Activated CD4-positive, alpha-beta T cell treated with anti-CD3 and anti-CD28 coated beads, Interleukin-2, amount 50 U/mL, for 4 hours (primary cell): ENCODE measurements at places on chromosomes 11 and 22.

- no peak for DNase-seq
These were observed 2.1 kb downstream of the TOLLIP start for GRCh38 chr11:1307163-1307870.

GRCh38 chr11:23206741-23207336 lies 346.6 kb upstream of the CCDC179 start:
- no peak for DNase-seq

- no peak for DNase-seq
These were observed 4.5 kb downstream of the TTC9C start for GRCh38 chr11:62732830-62733229.

- DNase-seq = no peak
These were observed 10.7 kb upstream of the MS4A6E start for GRCh38 chr11:60316317-60316716.

DNA sequence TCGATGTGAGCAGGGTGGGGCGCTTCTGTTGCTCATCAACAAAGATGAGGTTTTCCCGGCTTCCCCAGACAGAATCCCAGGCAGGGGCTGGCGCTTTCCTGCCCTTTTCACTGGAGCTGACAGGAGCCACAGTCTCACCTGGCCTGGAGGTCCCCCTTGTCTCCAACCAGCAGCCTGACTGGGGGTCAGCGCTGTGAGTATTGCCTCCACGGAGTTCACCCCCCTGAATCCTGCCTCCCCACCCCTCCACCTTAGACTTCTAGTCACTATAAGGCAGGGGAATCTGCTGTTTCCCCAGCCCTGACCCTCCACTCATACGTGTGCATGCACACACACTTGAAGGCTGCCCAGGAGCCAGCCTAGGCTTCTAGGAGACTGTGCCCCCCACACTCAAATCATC lies 58.8 kb upstream of the LYVE1 start:
- no peak for DNase-seq

- no peak for DNase-seq
These were observed 6.1 kb downstream of the CTSF start for GRCh38 chr11:66562275-66562674.

DNA sequence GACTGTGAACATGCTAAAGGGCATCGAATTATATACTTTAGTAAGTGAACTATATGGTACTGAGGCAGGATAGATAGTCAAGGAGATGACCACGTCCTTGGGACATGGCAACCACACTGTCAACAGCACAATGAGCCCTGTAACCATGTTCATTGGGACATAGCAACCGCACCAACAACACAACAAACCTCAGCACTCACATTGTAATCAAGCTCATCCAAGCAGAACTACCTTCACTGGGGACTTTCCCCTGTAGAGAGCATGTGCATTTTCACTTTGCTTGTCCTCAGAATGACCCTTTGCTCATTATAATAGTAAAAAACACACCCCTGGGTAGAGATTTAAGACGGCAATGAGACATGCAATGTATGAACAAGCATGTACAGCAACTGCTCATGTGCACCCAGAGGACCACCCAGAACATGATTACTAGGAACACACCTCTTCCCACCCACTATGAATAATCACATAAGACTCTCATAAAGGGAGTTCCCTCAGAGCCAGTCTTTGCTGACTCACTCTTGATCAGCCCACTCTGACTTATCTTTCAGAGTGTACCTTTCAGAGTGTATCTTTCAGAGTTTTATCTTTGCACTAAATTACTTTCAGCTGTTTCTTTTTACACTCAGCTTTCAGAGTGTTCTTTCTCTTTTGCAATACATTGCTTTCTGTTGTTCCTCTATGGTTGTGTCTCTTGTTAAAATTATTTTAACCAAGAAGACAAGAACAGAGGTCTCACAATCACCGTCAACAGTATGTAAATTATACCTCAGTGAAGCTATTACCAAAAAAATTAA lies 4.1 kb upstream of the PLAAT2 start:
- DNase-seq = peak; percentile 46

GRCh38 chr11:64291752-64292459 lies 804 bp downstream of the KCNK4 start:
- DNase-seq = no peak

DNA sequence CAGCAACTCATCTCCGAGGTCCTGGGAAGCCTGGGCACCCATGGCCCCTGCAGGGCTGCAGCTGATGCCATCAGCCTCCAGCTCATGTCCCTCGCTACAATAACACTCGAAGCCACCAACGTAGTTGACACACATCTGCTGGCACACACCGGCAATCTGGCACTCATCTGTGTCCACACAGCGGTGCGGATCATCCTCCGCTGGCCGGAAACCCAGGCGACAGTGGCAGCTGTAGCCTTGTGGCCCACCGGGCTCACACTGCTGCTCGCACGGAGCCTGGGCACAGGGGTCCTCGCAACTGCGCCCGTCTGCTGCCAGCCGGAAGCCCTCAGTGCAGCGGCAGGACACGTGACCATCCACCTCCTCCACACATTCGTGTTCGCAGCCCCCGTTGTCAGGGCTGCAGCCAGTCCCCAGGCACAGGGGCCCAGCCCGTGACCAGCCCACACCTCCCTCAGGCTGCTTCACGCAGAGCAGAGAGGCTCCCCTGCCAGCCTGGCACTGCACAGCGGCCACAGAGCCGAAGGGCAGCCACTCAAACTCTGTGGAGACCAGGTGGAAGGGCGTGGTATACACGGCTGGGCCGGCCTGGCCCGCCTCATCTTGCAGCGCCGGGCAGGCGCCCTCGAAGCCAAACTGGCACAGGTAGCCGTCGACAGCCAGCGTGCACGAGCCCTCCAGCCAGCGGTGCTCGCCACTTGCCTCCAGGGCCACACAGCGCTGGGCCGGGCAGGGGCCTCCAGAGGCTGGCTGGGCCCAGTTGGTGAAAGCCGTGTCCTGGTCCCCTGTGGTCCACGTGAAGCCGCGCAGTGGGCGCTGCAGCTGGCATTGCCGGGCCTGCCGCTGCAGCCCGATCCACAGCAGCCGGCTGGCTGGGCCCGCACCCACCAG lies 678 bp downstream of the CD248 start:
- DNase-seq = no peak

DNA sequence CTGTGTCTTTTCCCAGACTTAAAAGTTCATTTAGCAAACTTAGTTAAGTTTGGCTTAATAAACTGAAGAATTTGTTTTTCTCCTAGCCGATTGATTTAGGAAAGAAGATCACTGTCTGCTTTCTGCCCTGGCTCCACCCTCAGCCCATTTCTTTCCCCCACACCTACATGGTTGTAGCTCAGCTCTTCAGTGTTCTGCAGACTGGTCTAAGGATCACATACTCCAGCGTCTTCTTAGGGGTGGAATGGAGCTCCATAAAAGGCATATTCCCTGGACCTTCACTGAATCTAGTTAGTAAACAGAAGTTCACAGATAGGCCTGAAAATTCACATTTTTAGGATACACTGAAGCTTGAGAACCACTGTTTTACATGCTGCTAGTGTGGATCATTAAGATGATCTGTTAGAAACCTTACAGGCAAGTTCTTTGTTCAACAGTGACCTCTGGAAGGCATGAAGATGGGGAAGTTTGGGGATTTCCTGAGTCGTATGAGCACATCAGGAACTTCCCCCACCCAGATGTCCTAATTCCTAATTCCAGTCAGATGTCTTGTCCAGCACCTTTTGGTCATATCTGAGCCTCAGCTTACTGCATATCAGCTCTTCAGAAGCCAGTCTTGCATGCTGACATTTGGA lies 16.8 kb downstream of the PIWIL4 start:
- no peak for DNase-seq

DNA sequence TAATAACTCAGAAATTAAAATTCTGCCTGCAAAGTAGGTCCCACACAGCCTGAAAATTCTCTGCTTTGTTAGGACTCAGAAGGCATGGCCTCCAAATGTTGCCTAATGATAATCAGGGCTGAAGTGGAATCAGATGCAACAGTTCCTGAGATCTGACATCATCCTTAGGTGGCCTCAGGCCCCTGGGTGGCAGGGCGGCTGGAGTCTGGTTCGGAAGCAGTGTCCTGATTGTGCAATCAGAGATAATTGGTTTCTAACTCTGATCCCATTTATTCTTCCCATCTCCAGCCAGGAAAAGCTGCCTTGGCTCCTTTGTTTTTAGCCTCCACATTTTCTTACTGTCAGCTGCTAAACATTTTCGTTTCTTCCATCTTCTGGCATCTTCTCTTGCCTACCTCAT lies 399.3 kb downstream of the OPCML start:
- no peak for DNase-seq

- DNase-seq = no peak
These were observed 61.9 kb downstream of the TSPAN18 start for GRCh38 chr11:44788536-44789261.

- no peak for DNase-seq
These were observed 82.9 kb upstream of the TBCEL start for GRCh38 chr11:120941000-120941399.

DNA sequence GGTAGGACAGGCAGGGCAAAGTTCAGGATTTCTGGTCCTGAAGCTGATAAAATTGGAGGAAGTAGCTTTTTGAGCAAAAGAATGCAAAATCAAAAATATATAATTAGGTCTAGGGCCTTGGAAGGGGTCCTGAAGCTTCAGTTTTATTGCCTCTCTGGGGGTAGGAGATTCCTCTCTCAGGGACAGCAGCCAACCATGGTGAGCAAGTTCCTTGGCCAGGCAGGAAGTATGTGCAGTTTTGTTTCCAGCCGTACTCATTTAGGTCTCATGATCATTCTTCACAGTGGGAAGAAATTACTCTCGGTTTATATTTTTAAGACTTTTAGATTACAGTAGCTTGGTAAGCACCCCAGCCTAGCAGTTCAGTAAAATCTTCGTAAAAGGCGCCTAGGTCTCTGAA lies 2.9 kb upstream of the RAB38 start:
- no peak for DNase-seq

DNA sequence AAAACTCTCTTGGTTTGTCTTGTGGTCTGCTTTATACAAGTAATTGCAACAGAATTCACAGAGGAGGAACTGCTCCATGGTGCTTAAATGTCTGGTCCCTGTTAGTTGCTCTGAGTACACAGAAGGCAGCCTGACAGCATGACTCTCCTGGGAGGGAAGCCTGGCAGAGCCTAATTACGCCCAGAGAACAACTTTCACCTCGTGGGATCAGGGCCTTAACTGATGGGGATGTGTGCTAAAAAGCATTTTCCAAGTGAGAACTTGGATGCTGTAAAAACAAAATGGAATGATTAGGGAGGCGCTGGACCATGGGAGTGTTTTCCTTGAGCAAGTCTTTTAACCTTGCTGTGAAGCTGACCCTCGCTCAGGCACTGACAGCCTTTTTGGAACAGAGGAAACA lies 154.0 kb upstream of the TENM4 start:
- no peak for DNase-seq

DNA sequence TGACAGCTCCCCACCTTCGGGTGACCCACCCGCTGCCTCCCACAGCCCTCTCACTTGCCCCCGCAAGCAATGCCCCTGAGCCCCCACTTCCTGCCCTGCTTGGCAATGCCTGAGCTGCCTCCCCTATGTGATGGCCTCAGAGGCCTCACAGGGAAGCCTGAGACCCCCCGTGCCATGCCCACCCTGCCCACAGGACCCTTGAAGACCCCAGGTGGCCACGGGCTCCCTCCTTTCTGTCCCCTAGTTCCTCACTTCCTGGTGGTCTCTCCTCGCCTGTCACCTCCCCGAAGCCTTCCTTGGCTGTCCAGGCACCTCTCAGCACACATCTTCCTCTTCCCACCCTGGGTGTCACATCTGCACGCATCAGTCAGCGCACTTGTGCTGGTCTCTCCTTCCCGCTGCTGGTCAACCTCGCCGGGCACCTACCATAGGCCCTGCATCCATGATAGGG lies 90.5 kb downstream of the BRD1 start:
- DNase-seq = no peak

- no peak for DNase-seq
These were observed 11.9 kb downstream of the SLC25A18 start for GRCh38 chr22:17575151-17575550.

GRCh38 chr22:26461188-26461810 lies 22.3 kb downstream of the HPS4 start:
- DNase-seq = peak; percentile 32

GRCh38 chr11:15006139-15006759 lies 34.1 kb upstream of the CALCA start:
- DNase-seq = no peak

DNA sequence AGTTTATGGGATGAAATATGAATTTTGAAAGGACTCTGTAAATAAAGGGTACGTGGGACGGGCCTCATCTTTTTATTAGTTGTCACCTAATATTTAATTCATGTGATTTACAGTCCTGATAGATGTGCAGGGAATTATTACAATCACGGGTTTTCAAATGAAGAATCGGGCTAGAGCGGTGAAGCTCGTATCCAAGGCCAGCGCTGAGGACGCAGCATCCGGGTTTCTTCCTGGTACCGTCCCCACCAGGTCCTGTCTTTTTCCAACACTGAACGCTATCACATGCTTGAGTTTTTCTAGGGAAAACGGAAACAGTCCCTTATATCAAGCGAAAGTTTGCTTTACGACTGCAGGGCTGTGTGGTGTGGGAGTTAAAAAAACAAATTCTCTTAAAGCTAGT lies 787 bp downstream of the SMDT1 start:
- no peak for DNase-seq

DNA sequence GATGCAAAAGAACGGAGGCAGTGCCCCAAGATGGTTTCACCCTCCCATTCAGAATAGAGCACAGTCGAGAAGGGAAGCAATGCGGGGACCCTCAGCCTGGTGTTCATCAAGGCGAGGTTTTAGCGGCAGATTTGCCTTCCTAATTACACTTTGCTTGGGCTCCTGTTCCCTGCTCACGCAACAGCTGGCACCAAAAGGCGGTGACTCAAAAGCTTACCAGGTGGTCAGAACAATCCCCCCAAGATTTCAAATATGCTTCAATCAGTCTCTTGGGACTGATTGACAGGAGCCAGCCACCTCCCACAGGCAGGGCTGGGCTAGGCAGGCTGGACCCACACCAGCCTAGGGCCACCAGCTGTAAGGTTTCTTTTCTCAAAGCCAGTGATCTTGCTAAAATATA lies 14.2 kb downstream of the IGSF9B start:
- no peak for DNase-seq

- DNase-seq = no peak
These were observed 226.1 kb upstream of the NARS2 start for GRCh38 chr11:78800756-78801155.

DNA sequence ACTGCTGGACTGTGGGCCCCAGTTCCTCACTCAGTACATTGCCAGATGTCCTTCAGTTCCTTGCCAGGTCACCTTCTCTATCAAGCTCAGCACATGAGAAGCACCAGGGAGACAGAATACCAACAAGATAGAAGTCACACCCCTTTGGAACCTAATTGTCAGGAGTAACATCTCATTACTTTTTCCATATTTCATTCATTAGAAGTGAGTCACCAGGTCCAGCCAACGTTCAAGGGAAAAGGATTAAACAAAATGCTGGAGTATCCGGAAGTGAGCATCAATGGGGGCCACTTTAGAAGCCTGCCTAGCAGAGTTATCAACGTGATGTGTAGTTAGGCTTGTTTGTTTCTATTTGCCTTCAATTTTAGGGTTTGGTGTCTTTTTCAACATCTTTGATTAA lies 569.3 kb downstream of the MIAT start:
- no peak for DNase-seq

GRCh38 chr11:28961726-28962125 lies 853.5 kb downstream of the METTL15 start:
- no peak for DNase-seq
